ENCODE measurements at places on chromosomes 7 and 10. TPM values are rescaled to one million over a fixed set of nuclear protein-coding genes. Genes with fewer than 3 reads are reported as not detected.

DNA sequence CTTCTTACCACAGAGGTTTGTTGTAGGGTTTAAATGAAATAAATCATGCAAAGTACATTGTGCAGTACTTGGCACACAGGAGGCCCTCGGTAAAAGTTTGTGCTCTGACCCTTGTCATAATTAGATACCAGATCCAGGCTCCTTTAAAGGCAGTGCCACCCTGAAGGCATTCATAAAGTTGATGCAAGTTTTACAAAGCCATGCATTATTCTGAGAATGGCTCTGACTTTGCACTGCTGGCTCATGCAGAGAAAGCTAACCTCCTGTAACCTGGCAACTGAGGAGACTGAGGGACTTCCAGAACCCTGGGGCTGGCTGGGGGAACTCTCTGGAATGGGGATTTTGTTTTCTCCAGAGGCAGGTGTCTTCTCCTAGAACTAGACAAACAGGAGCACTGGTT is 570.9 kb downstream of the CCSER2 start:
- H3K4me3 ChIP-seq, result no peak overlapping the region
- no peaks in the 10 kb centered on the region for H3K36me3 ChIP-seq
- no peaks in the 10 kb centered on the region for H3K4me1 ChIP-seq
- DNase-seq, result no peak

- no peak for DNase-seq
- peaks cover 4% of the 10 kb centered on the region for H3K27me3 ChIP-seq
Observed at GRCh38 chr7:36620166-36620708, 104.1 kb downstream of the AOAH start.

DNA sequence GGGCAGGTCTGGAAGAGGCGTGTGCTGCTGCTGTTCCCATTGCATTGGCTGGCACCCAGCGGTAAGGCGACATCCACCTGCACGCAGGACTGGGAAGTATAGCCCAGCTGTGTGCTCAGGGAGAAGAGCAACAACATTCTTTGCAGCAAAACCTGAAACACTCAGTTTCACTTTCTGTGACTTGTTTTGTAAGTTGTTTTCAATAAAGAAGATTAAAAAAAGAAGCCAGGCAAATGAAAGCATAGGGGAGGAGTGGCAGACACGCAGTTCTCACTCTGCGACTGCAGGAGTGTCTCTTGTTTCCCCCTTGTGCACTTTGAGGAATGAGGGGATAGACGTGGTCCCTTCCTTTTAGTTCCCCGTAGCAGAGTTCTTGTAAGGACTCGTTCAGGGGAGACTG is 5.8 kb downstream of the FBH1 start:
- H3K4me3 ChIP-seq, result no peak overlapping the region
- H3K4me1 ChIP-seq, result peaks cover 20% of the 10 kb centered on the region
- no peaks in the 10 kb centered on the region for H3K27me3 ChIP-seq
- peaks cover 19% of the 10 kb centered on the region for H3K36me3 ChIP-seq
- no peak for DNase-seq

GRCh38 chr7:114533131-114533530 is 118.5 kb downstream of the FOXP2 start:
- H3K36me3 ChIP-seq, result no peaks in the 10 kb centered on the region
- no peak for DNase-seq
- H3K4me3 ChIP-seq, result no peak overlapping the region

GRCh38 chr10:128097783-128098182 is 28.4 kb downstream of the MKI67 start:
- no peak overlapping the region for H3K27ac ChIP-seq
- peak; percentile 14 for DNase-seq
- no peaks in the 10 kb centered on the region for H3K4me1 ChIP-seq
- H3K27me3 ChIP-seq, result no peaks in the 10 kb centered on the region
- no peaks in the 10 kb centered on the region for H3K36me3 ChIP-seq
- no peak overlapping the region for H3K4me3 ChIP-seq

DNA sequence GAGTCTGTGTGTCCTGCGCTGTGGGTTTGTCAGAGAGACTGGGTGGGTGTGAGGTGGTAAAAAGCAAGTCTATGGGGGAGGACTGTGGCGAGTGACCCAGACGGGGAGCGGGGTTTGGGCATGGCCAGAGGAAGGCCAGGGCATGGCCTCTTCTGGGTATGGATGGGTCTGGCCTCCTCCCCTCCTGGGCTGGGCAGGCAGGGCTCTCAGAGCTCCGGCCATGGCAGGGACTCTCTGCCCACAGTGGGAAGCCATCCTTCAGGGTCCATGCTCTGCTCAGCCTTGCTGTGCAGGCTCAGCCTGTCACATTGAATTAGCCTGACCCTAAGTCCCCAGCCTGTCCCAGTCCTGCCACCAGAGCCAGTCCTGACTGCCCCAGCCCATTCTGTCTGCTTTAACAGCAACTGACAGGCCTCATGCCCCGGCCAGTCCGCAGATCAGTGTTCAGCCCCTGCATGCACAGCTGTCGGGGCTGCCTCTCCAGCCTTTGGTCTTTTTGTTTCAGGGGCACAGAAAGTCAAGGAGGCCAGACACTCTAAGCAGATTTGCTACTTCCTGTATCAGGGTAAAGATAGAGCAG is 7.9 kb downstream of the ANTXRL start:
- no peaks in the 10 kb centered on the region for H3K27me3 ChIP-seq
- peaks cover 11% of the 10 kb centered on the region for H3K4me1 ChIP-seq
- no peak for DNase-seq
- no peak overlapping the region for H3K27ac ChIP-seq

GRCh38 chr7:68267486-68267885 is 1270.9 kb downstream of the TYW1 start:
- no peak for DNase-seq
- H3K27me3 ChIP-seq, result no peaks in the 10 kb centered on the region
- H3K36me3 ChIP-seq, result no peaks in the 10 kb centered on the region
- H3K27ac ChIP-seq, result no peak overlapping the region

- peak; percentile 52 for DNase-seq
- no peak overlapping the region for H3K4me3 ChIP-seq
- H3K4me1 ChIP-seq, result peaks cover 10% of the 10 kb centered on the region
Observed at GRCh38 chr7:13628239-13629001, 361.0 kb downstream of the ETV1 start.

DNA sequence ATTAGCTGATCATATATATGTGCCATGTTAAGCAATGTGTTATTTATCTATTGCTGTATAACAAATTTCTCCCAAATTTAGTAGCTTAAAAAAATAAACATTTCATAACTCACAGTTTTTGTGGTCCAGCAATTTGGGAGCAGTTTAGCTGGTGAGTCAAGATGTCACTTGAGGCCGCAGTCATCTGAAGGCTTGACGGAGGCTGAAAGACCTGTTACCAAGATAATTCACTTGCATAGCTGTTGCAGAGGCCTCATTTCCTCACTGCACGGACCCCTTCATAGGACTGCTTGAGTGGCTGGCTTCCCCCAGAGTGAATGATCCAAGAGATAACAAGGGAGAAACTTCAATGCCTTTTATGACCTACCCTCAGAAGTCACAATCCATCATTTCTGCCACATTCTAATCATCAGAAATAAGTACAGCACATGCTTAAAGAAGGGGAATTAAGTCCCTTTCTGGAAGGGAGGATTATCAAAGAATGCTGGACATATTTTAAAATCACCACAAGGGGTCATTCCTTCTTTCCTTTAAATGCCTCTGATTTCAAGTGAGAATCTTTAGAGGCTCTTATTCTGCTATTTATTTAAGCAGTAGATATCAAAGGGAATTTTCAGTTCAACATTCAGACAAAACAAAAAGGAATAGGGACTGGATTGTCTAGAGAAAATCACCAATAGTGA is 10.5 kb upstream of the SRPK2 start:
- H3K4me3 ChIP-seq, result no peak overlapping the region
- no peaks in the 10 kb centered on the region for H3K27me3 ChIP-seq
- H3K27ac ChIP-seq, result no peak overlapping the region
- peaks cover 13% of the 10 kb centered on the region for H3K4me1 ChIP-seq
- peak; percentile 53 for DNase-seq
- H3K36me3 ChIP-seq, result no peaks in the 10 kb centered on the region

DNA sequence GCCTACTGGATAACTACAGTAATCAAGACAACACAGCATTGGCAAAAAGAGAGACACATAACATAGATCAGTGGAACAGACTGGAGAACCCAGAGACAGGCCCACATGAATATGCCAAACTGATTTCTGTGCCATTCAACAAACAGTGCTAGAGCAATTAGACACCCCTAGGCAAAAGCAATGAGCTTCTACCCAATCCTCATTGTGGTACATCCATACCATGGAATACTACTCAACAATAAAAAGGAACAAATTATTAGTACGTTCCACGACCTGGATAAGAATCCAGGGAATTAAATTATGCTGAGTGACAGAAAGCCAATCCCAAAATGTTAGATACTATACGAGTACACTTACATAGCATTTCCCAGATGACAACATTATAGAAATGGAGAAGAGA is 2.8 kb upstream of the SVIL start:
- H3K27me3 ChIP-seq, result no peaks in the 10 kb centered on the region
- H3K4me3 ChIP-seq, result no peak overlapping the region
- no peak overlapping the region for H3K27ac ChIP-seq
- H3K36me3 ChIP-seq, result no peaks in the 10 kb centered on the region
- peaks cover 44% of the 10 kb centered on the region for H3K4me1 ChIP-seq
- DNase-seq, result no peak

- H3K27ac ChIP-seq, result no peak overlapping the region
- H3K36me3 ChIP-seq, result 0 out of 2 replicates have a peak, but pooled peaks cover 3% of the 10 kb centered on the region
- H3K4me1 ChIP-seq, result peaks cover 9% of the 10 kb centered on the region
Observed at GRCh38 chr7:32536585-32536984, 41.3 kb downstream of the AVL9 start.

- no peak overlapping the region for H3K27ac ChIP-seq
- no peaks in the 10 kb centered on the region for H3K4me1 ChIP-seq
- peaks cover 14% of the 10 kb centered on the region for H3K27me3 ChIP-seq
- no peak overlapping the region for H3K4me3 ChIP-seq
- DNase-seq, result no peak
- H3K36me3 ChIP-seq, result no peaks in the 10 kb centered on the region
Observed at GRCh38 chr7:158568974-158569857, 18.4 kb downstream of the PTPRN2 start.

GRCh38 chr7:84251277-84251781 is 56.7 kb upstream of the SEMA3A start:
- peaks cover 21% of the 10 kb centered on the region for H3K4me1 ChIP-seq
- DNase-seq, result peak; percentile 90
- peak overlapping the region; percentile 40 for H3K27ac ChIP-seq
- no peaks in the 10 kb centered on the region for H3K27me3 ChIP-seq
- no peaks in the 10 kb centered on the region for H3K36me3 ChIP-seq

DNA sequence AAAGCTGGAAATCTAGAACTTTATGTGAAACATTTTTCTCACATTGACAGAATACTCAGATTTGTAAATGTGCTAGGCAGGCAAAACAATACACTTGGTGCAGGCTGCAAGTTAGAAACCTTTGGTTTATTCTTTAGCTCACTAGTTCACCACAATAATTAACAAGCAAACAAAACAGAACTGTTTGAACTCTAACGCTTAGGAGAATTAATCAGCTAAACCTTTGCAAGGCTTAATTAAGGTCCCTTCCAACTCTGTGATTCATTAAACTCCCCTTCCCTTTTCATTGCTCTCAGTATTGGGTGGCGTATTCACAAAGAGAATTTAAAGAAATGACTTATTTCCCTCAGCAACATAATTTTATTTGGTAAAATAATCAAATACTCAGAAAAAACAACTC is 99.0 kb downstream of the PON1 start:
- peaks cover 26% of the 10 kb centered on the region for H3K27me3 ChIP-seq
- DNase-seq, result no peak
- no peaks in the 10 kb centered on the region for H3K4me1 ChIP-seq
- H3K4me3 ChIP-seq, result no peak overlapping the region
- no peak overlapping the region for H3K27ac ChIP-seq

DNA sequence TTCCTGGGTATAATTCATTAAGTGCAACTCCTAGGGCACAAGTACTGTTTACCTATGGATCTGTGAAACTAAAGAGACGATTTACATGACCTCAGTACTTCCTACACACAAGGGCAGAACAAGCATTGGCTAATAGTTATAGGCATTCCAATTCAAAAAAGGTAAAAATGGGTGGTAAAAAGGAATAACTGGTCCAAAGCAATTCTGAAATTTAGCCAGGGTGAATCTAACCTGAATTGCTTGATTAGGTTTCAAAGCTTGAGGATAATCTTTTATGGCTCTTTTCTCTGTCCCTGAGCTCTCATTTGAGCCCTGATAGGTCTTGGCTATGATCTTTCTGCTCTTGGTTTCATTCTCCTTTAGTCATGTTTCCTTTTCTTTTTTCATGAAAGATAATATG is 52.3 kb upstream of the CALCR start:
- no peaks in the 10 kb centered on the region for H3K36me3 ChIP-seq
- no peaks in the 10 kb centered on the region for H3K27me3 ChIP-seq
- no peaks in the 10 kb centered on the region for H3K4me1 ChIP-seq
- H3K4me3 ChIP-seq, result no peak overlapping the region
- DNase-seq, result no peak

DNA sequence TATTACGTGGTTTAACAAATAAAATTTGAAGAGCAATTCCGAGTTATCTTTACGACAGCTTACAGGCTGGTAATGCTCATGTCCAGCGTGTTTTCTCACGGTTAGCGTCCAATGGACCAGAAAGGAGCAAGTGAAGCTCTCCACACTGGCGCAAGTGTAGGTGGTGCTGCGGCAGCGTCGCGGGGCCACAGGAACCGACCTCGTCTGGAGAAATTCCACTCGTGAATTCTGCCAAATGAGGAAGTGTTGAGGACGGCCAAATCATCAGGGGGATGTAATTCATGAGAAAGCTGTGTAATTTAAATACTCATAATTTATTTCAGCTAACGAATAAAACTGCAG is 350 bp upstream of the ZNF37A start:
- H3K36me3 ChIP-seq, result peaks cover 23% of the 10 kb centered on the region
- H3K27me3 ChIP-seq, result no peaks in the 10 kb centered on the region
- peak overlapping the region; percentile 91 for H3K4me3 ChIP-seq
- no peak overlapping the region for H3K27ac ChIP-seq

GRCh38 chr10:131885391-131886165 is 15.2 kb upstream of the PPP2R2D start:
- no peaks in the 10 kb centered on the region for H3K4me1 ChIP-seq
- H3K27me3 ChIP-seq, result no peaks in the 10 kb centered on the region
- peak; percentile 72 for DNase-seq
- no peaks in the 10 kb centered on the region for H3K36me3 ChIP-seq
- H3K27ac ChIP-seq, result no peak overlapping the region

DNA sequence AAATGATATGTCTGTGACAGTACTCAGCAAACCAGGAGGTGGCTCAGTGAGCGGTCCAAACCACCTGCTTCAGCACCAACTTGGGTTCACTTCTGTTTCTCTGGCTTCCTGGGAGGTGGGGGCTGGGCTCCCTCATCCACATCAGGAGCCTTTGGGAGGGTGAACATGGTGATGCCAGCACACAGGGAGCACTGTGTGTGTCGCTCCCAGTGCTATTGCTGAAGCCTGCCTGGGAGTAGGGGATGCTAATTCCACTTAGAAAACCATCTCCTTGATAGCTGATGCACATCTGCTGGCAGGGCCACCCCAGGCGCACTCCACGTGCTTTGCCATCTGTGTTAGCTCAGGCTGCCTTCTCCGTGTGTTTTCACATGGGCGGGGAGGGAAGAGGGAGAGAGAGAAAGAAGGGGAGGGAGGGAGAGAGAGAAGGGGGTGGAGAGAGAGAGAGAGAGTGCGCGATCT is 58.0 kb downstream of the RAMP3 start:
- peaks cover 32% of the 10 kb centered on the region for H3K27me3 ChIP-seq
- H3K4me1 ChIP-seq, result no peaks in the 10 kb centered on the region
- H3K27ac ChIP-seq, result no peak overlapping the region
- no peaks in the 10 kb centered on the region for H3K36me3 ChIP-seq

The FAM170B gene
- total RNA-seq, result not detected

The EEPD1 gene
- total RNA-seq, result 5.2 TPM

The NCF1 gene
- total RNA-seq, result not detected

The OR2A1 gene
- total RNA-seq, result 0.13 TPM

The ITIH5 gene
- total RNA-seq, result not detected

The TEX47 gene
- total RNA-seq, result not detected

The PAPSS2 gene
- 65.9 TPM for total RNA-seq

The CPVL gene
- not detected for total RNA-seq

The SKIDA1 gene
- not detected for total RNA-seq

The WNT16 gene
- total RNA-seq, result 0.22 TPM

The ACTL6B gene
- total RNA-seq, result not detected
